ENCODE measurements at places on chromosomes 12 and 14.

- no peak for DNase-seq
Measured at GRCh38 chr12:3101309-3102024, 24.3 kb downstream of the TSPAN9 start.

DNA sequence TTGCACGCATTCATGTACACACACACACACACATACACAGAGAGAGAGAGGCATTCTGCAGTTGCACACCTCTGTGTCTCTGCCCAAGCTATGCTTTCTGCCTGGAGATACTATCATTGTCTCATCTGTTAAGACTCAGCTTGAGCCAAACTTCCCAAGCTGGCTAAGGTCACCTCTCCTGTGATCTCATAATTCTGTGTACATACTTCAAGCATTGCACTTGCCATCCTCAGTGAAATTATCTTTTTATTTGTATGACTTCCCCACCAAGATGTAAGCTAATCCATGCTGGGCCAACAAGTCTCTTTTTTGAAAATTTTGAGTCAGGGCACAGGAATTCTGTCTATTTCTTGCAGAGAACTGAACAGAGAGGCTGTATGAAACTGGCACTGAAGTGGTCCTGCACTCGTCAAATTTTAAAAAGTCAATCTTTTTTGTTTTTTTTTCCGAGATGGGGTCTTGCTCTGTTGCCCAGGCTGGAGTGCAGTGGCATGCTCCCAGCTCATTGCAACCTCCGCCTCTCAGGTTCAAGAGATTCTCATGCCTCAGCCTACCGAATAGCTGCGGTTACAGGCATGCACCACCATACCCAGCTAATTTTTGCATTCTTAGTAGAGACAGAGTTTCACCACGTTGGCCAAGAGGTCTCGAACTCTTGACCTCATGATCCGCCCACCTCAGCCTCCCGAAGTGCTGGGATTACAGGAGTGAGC lies 44.3 kb downstream of the TMTC1 start:
- DNase-seq: no peak

DNA sequence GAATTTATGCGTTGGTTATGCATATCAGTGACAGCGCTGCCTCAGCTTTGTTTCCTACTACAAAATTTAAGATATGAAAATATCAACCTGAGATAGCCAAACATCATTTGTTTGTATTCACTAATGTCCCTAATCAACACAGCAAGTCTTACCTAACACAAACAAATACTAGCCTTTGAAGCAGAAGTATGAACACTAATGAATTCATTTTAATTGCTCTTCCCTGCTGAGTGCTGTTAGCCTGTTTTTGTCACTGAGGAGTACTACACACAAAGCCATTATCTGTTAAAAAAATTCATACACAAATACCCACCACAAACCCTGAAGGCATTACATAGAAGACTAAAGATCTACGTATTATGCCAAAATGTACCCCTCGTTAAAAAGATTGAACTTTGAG lies 150.8 kb downstream of the HELB start:
- DNase-seq: peak; percentile 96

GRCh38 chr14:77278461-77279230 lies 7.6 kb upstream of the NGB start:
- DNase-seq: no peak

- DNase-seq: no peak
Measured at GRCh38 chr12:46214668-46215436, 54.0 kb downstream of the SLC38A1 start.

DNA sequence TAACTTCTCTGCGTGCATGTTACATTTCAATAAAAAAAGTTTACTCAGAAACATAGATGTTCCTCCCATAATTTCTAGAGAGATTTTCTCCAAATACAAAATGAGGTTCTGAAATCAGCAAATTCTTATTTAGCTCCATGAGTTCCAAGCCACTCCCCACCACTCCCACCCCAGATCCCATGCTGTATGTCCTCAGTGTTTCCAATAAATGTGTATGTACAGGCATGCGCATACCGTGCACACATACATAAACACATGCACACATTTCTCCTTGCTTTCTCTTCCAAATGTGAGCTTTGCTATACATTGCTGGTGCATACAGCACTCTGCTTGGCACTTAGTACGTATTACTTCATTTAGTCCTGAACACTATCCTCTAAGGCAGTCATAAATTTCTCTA lies 209.7 kb downstream of the MSRB3 start:
- DNase-seq: no peak

DNA sequence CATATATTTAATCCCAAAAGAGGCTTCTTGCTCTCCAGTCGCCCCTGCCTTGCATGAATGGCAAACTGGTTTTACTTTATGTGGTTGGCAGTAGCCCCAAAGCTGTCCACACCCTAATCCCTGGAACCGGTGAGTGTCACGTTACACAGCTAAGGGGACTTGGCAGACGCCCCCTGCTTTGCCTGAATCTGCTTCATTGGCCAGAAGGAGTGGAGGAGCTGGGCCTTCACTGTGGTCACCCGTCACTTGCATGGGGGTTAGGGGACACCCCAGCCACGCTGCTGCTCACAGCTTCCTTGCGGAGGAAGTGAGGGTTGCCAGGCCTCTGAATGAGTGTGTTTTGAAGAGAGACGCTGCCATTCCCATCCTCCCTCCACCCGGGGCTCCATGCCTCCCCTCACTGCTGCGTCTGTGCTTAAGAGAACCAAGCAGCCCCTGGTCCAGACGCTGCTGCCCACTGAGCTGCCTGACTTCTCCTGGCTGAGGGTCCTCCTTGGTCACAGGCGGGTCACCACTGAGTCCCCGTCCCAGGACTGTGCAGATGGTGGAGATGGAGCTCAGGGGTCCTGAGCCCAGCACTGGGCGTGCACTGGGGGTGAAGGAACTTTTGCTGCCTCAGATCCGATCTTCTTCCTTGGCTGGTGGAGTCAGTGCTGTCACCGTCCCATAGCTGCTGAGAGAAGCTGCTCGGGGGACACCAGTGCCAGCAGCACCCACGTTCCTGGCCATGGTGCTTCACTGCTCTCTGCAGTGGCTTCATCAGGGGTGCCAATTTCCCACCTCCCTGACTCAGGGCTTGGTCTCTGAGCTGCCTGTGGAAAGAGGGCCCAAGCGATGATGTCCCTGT lies 39.8 kb downstream of the GALNT9 start:
- DNase-seq: no peak

DNA sequence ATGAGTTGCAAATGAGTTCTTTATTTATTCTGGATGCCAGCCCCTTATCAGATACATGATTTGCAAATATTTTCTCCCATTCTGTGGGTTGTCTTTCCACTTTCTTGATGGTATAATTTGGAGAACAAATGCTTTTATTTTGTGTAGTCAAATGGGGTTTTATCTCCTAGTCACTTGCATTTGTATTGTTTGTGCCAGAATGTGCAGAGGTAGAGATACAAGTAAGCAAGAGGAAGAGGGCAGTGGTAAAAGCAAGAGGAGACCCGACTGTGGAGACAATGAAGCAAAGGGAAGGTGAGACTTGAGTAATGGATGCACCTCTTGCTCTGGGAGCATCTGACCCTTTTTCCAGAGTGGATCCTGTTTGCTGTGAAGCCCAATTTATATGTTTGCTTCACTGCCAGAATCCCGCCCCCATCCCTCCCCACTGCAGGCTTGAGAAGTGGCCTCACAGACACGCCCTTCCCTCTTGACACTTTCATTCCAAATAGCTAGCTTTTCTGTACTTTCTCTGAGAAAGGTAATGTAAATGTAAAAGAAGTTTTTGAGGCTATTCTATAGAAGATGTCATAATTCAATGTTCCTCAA lies 786 bp upstream of the PFKM start:
- peak; percentile 22 for DNase-seq

DNA sequence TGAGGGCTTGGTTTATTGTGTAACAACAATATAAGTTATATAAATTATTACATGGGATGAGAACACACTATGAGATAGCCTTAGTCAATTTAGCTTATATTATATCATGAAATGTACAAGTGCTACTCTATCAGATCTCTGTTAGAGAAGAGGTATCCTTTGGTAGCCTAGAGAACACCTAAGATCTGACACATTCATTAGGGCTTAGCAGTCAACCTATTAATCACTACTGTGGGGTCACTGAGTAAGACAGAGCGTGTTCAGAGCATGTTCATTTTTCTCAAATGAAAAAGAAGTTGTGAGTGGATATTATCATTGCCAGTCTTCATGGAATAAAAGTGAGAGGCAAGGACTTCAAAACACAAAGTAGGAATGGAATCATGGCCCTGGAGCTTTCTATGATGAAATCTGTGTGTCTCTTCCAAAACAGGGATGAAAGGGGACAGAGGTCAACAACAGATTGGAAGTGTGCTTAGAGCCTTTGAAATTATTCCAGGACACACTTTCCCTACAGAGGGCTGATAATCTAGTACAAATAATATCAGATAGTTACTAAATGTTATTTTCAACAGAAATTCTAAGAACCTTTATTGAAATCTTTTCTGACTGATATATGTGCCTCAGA lies 114.3 kb downstream of the SLC16A7 start:
- DNase-seq: no peak

- peak; percentile 46 for DNase-seq
Measured at GRCh38 chr12:63068857-63069442, 82.1 kb downstream of the AVPR1A start.

- DNase-seq: no peak
Measured at GRCh38 chr14:74459289-74459946, 33.4 kb upstream of the SYNDIG1L start.

- no peak for DNase-seq
Measured at GRCh38 chr12:11446372-11446771, 51.0 kb upstream of the PRB2 start.

DNA sequence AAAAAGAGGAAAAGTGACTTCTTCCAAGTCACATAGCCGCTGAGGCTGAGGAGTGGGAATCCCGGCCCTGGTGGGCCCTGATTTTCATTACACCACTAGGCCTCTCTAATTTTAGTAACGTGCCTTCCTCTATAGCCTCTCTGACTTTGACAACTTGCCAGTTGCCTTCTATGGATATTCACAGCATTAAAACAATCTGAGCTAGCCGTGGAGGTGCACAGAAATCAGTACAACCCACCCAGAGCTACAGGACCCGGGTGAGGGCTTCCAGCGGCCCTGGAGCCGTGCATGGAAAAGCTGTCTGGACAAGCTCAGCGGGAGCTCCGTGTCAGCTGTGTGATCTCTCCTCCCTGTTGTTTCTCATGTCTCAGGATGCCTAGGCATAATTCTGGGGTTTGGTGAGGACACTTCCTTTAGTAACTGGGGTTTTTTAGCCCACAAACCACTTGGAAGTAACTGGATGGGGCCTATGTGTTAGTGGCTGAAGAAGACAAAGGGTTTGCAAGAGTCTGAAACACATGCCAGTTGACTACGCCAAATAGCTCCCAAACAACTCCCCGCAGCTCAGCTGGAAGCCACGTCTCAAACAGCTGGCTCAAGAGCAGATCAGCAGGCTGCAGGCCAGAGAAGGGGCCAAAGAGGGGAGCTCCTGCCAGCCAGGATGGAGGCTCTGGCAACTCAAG lies 53.0 kb downstream of the SSH1 start:
- DNase-seq: no peak

GRCh38 chr14:74417611-74418010 lies 8.4 kb downstream of the SYNDIG1L start:
- DNase-seq: no peak

DNA sequence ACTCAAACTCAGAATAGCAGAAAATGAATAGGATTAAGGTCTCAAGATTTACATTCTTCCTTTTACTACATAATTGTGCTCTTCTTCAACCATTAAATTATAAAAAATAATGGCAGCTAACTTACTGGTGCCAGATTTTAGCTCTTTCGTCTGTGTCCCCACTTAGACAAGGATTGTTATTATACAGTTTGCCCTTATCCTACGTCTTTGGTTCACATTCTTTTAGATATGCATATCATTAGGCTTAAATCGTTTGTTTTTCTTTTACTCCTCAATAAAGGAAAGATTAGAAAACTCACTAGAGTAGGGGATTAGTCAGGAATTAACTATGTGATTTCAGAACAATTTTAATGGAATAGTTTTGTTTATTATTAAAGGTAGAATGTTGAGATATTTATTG lies 129.6 kb upstream of the GARIN2 start:
- no peak for DNase-seq

GRCh38 chr14:102407258-102407657 lies 44.5 kb downstream of the TECPR2 start:
- DNase-seq: no peak

DNA sequence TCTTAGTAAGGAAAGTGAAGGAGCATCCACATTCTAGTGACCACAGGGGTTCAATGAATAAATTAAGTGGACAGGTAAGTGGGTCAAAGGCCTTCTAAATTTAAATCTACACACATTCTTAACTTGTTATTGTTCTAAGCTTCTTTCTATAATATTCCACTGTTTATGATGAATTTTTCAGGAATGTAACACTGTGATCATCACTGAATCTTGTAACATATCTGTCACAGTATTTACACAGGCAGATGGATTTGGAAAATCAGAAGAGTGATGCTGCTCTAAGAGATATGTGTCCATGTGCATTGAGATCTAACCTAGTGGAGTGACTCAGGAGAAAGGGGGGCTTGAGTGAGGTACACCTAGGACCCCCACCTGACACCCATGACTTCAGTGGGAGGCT lies 115.4 kb upstream of the OVCH1 start:
- DNase-seq: no peak

GRCh38 chr12:4435537-4435936 lies 10.1 kb downstream of the FGF6 start:
- DNase-seq: no peak

GRCh38 chr12:129136694-129137325 lies 283.5 kb downstream of the GLT1D1 start:
- no peak for DNase-seq

GRCh38 chr12:28216016-28216415 lies 25.8 kb downstream of the CCDC91 start:
- no peak for DNase-seq

GRCh38 chr12:24746006-24746671 lies 202.8 kb downstream of the BCAT1 start:
- DNase-seq: no peak

DNA sequence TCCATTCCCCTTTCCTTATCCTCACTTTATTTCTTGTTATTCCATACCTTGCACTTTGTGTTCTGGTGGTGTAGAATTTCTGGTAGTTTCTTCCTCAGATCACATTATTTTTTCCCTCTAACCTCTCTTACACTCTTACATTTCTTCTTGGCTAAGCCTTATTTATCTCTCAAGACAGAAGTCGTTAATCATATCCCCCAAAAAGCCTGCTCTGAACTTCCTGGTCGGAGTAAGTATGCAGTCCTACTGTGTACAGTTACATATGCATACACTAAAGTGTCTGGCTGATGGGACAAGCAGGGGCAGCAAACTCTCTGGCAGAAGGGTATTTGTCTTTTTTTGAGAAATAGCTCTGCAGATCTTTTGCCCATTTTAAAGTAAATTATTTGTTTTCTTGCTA lies 33.1 kb upstream of the USP15 start:
- no peak for DNase-seq

- no peak for DNase-seq
Measured at GRCh38 chr12:105464406-105464805, 133.9 kb downstream of the C12orf75 start.

- no peak for DNase-seq
Measured at GRCh38 chr12:26867080-26867479, 34.1 kb upstream of the ITPR2 start.

GRCh38 chr12:69949311-69950002 lies 124.4 kb downstream of the MYRFL start:
- DNase-seq: no peak
